Fibroblast of skin of right quadriceps (primary cell): ENCODE measurements at places on chromosomes 13 and 19.
A peak's percentile ranks its signal among the peaks of the same experiment; 100 is the strongest.

- no peak for DNase-seq
Observed at GRCh38 chr19:37990362-37990761, 83.4 kb downstream of the SIPA1L3 start.

GRCh38 chr19:30690935-30691818 lies 319.0 kb downstream of the ZNF536 start:
- no peak for DNase-seq

DNA sequence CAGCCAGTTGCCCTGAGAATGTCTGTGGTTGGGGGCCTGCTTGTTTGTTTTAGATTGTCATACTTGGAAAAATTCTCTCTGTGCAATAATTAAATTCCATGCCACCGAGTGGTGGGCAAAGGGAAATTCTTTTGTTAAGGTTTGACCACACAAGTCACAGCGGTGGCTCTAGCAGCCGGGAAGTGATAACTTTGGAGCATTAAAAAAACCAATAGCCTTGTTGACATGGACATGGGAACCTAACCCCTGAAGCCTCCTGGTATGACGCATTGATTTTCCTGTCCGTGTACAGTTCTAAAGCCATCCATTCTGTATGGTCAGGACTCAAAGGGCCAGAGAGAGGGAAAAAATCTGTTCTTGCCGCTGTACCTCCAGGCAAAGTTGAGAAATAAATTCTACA lies 384.9 kb upstream of the ZNF507 start:
- no peak for DNase-seq

GRCh38 chr13:100300708-100301107 lies 211.8 kb downstream of the PCCA start:
- DNase-seq = no peak

DNA sequence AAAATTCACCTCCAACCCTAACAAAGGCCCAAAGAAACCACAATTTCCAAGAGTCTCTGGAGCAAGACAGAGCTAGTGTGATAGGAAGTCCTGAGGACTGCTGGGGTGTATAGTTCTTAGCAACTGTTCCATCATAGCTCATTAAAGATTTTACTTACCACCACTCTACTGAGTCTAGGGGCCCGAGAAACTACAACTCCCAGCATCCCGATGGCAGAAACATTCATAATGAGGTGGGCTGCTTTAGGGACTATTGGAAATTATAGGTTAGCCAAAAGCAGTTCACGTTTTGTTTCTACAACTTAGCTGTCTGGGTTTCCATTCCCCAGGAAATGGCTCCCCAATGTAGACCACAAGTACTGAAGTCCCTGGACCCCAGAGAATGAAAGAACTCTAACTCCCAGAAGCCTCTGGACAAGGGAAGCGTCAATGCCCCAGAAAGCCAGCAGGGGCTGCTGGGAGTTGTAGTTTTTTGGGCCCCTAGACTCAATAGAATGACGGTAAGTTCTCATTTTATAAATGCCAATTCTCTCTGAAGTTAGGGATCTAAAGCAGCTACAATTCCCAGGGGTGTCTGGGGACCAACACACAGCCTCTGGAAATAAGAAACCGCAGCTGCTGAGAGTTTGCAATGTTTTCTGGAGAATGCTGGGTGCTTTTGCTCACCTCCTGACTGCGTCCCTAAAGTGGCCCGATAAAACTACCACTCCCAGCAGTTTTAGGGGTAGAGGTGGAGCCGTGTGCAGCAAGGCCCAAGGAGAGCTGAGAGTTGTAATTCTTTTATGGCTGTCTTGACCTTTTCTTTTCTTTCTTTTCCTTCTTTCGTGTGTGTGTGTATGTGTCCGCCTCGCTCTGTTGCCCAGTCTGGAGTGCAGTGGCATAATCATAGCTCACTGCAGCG lies 11.1 kb downstream of the FTL start:
- no peak for DNase-seq

- no peak for DNase-seq
Observed at GRCh38 chr13:56720841-56721240, 419.9 kb upstream of the PRR20A start.

DNA sequence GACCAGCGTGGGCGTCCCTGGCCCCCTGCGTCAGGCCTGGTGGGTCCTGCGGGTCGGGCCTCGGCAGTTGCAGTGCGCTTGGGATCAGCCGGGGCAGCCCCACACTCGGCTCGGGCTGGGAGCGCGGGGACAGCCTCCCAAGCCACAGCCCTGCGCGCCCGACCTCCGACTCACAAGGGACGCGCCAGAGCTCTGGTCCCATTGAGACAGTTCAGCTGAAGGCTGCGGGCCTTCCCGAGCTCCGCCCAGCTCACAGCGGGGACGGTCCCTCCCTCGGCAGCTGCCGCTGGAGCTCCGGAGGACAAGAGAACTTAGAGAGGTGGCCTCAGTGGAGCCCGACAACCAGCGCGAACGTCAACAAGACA lies 45.7 kb upstream of the ZNF730 start:
- no peak for DNase-seq

DNA sequence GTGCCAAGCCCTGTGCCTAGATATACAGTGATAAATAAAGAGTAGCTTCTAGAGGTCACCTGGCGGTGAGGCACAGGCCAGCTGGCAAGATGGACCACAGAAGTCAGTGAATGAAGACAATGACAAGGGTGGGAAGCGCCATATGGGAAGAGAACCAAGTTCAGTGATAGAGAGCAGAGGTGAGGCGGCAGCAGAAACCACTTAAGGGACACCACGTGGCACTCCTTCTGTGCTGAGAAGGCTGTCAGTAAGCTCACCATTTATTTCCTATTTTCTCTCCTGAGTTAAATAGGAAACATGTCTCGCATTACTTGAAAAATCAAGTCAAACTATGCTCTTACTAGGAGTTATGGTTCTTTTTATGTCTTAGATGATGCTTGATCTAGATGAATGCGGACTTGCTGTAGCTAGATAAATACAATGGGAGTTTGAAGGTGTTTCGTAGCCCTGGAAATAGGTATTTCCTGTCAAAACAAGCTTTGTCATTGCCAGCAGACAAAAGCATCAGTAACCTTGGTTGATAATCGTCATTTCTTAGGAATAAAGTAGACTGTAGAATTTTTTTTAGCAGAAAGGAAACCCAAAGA lies 17.8 kb downstream of the ALOX5AP start:
- DNase-seq = no peak

GRCh38 chr13:80590551-80590950 lies 249.6 kb upstream of the SPRY2 start:
- DNase-seq = no peak

GRCh38 chr19:48216933-48217332 lies 38.8 kb downstream of the CARD8 start:
- no peak for DNase-seq

GRCh38 chr13:113129921-113130750 lies 7.5 kb downstream of the F10 start:
- DNase-seq = peak; percentile 14

- DNase-seq = no peak
Observed at GRCh38 chr13:33319859-33320258, 34.3 kb upstream of the STARD13 start.

GRCh38 chr13:29081036-29081435 lies 260.9 kb downstream of the MTUS2 start:
- DNase-seq = no peak

DNA sequence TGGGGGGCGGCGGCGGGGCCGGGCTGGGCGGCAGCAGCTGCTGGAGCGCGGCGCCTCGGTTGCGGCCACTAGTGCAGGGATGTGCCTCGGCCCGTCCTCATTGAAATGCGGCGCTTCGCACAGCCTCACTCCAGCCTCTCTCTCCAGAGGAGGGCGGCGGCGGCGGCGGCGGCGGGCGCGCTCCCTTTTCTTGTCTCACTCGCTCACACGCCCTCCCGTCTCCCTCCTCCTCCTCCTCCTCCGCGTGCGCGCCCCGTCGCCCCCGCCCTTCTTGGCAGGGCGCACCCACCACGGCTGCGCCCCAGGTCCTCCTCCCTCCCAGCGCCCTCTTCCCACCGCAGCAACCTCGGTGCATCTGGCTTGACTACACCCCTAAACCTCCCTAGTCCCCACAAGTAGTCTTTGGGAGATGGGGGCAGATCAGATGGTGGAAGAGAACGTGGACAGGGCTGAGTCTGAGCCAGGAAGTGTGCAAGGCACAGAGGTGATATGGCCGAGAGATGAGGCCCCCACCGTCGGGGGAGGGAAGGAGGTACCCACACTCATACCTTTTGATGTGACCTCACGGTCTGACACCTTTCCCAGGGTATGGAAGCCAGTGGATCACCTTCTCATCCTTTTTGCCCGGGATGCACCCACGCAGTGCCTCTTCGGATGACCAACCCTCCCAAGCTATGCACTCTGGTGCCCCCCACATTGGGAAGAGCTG lies at the start of gene DCLK1:
Gene DCLK1, minus strand, starts transcription at position 161 of the 709 bp plus-strand sequence.
- DNase-seq = peak; percentile 49

DNA sequence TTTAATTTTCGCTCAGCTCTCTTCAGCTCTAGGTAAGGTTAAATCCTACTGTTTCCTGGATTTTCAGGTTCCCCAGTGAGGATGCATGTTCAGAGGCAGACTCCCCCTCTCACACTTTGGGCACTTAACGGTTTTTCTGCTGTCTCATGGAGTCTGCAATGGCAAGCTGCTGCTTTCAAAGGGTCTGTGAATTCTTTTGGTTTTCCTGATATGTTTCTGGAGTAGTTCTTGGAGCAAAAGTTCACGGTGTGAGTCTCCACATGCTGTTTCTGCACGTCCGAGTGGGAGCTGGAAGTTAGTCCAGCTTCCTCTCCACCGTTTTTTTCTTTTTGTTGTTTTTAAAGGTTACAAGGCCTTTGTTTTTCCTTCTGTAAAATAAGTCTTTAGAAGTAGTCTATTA lies 35.4 kb downstream of the DNAJC15 start:
- DNase-seq = no peak

- no peak for DNase-seq
Observed at GRCh38 chr19:6888967-6889366, 1.6 kb downstream of the ADGRE1 start.

DNA sequence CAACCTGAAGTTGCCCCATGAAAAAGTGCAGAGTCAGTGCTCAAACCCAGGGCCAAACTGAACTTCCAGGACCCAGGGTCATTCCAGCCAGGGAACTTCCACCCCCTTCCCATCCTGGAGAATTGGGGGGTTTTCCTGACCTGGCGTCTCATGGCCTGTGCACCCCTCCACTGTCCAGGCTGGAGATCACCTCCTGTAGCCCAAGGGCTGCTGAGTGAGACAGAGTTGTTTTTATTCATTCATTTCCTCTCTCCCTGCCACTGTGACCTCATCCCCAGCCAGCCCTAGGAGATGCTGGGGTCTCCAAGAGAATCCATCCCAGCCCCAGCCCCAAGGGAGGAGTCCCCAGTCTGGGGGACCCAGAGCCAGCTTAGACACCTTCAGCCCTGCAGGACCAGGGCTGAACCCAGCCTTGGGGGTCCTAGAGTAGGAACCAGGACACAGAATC lies 4.2 kb downstream of the FCHO1 start:
- DNase-seq = no peak

- no peak for DNase-seq
Observed at GRCh38 chr19:32861596-32861995, 8.0 kb downstream of the SLC7A9 start.

- no peak for DNase-seq
Observed at GRCh38 chr19:47503130-47503825, 11.6 kb downstream of the NAPA start.

- DNase-seq = peak; percentile 55
Observed at GRCh38 chr19:35063940-35064818, 22.7 kb downstream of the HPN start.

- DNase-seq = peak; percentile 59
Observed at GRCh38 chr13:67223024-67223423, 7.1 kb downstream of the PCDH9 start.

GRCh38 chr19:5918463-5919079 lies 4.5 kb downstream of the CAPS start:
- DNase-seq = no peak

- peak; percentile 39 for DNase-seq
Observed at GRCh38 chr19:33815380-33816340, 19.0 kb downstream of the KCTD15 start.

DNA sequence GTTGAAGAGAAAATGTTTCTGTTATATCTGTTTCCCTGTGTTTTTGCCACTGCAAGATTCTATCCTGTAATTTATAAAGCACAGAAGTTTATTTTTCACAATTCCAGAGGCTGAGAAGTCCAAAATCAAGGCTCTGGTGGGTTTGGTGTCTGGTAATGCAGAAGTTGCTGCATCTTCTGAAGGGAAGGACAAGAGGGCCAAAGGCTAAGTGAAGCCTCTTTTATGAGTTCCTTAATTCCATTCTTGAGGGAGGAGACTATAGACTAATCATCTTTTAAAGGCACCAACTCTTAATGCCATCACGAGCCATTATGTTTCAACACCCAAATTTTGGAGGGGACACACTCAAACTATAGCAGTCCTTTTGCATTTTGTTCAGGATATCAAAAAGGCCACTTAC lies 34.1 kb upstream of the WDFY2 start:
- no peak for DNase-seq

GRCh38 chr19:12464769-12465168 lies 19.8 kb downstream of the ZNF709 start:
- no peak for DNase-seq

DNA sequence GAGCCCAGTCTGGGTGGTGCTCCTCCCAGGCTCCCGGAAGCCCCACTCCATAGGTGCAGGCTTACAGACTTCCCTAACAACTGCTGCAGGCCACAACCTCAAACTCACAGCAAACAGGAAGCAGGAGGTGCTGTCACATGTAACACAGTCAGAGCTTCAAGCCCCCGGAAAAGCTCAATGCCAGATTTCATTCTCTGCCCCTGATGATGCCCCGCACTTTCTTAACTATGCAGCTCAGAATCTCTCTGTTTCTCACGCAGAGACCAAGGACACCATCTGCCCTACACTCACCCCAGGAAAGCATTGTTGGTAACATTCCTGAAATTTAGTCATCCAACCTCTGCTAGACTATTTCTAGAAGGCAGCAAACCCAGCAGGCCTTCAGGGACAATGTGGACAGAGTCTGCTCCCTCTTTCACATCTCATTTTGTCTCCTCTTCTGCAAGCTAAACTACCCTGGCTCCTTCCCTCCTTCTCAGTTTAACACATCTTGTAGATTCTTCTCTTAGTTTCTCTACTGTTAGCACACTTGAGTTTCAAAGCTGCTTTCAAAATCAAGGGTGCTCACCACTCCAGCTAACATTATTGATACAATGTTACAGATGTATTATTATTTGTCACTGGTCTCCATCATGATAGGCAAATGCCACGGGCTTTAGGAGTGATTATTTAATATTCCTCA lies 162.5 kb downstream of the KCTD12 start:
- DNase-seq = peak; percentile 90

- DNase-seq = no peak
Observed at GRCh38 chr19:58387338-58388174, 487 bp downstream of the RPS5 start.

GRCh38 chr19:11576227-11576626 lies 1.2 kb downstream of the ACP5 start:
- DNase-seq = no peak

DNA sequence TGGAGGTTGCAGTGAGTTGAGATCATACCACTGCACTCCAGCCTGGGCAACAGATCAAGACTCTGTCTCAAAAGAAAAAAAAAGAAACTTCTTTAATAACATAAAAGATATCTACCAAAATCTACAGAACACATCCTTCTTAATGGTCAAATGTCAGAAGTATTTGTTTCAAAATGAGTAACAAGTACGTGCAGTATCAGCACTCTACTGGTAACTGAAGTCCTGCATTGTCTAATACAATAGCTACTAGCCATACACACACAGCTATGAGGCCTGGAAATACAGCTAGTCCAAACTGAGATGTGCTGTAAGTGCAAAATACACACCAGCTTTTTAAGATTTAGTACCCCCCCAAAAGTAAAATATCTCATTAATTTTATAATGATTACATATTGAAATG lies 88.1 kb downstream of the TSC22D1 start:
- no peak for DNase-seq

GRCh38 chr19:48568345-48568886 lies 16.4 kb downstream of the SULT2B1 start:
- peak; percentile 86 for DNase-seq
